ENCODE measurements at places on chromosomes 16 and 17.

- no peak for DNase-seq
Measured at GRCh38 chr17:17959520-17960361, 12.5 kb downstream of the TOM1L2 start.

- DNase-seq: no peak
Measured at GRCh38 chr17:81003711-81004475, 12.3 kb downstream of the CHMP6 start.

DNA sequence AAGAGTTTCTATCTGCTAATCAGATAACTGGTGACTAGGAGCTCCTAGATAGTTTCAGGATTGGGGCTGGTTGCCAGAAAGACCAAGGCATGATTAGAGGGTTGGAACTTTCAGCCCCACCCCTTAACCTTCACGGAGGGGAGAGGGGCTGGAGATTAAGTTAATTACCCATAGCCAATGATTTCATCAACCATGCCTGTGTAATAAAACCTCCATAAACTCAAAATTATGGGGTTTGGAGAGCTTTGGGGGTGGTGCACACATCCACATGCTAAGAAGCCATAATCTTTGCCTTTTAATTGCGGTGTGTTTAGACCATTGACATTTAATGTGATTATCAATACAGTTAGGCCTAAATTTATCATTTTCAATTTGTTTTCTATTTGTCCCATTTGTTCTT, 161.7 kb downstream of the CDK5R1 start:
- DNase-seq: no peak

DNA sequence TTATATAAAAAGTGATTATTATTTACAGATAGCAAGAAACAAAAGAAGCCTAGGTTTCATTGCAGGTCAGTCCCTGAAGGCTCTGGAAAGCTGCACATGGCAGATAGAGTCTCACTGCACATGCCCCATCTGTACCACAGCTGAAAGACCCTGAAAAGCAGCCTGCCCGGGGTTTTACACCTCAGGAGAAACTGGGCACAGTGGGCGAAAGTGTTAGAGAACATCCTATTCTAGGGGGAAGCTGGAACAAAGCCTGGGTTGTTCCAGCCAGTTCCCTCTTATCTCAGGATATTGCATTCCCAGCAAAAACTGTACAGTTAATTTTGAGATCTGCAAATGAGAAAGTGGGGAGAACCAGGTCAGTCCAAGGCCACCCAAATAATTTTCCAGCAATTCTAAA, 419.7 kb downstream of the CNTNAP4 start:
- no peak for DNase-seq

GRCh38 chr16:68250951-68251350, 5.8 kb downstream of the PLA2G15 start:
- no peak for DNase-seq

- no peak for DNase-seq
Measured at GRCh38 chr17:8018436-8018835, 16.0 kb downstream of the GUCY2D start.

GRCh38 chr16:67865318-67865717, 7.5 kb upstream of the EDC4 start:
- DNase-seq: no peak

GRCh38 chr16:85006639-85007038, 4.7 kb downstream of the ZDHHC7 start:
- DNase-seq: no peak

GRCh38 chr17:9079461-9080103, 58.3 kb downstream of the NTN1 start:
- no peak for DNase-seq

GRCh38 chr16:46996952-46997458, 23.5 kb upstream of the DNAJA2 start:
- no peak for DNase-seq

- no peak for DNase-seq
Measured at GRCh38 chr17:40327735-40328385, 18.9 kb downstream of the RARA start.
